Germinal center (tissue), 1 donor: ENCODE measurements at places on chromosomes 1 and 21.

GRCh38 chr1:169468982-169469381 is 16.8 kb downstream of the SLC19A2 start:
- DNase-seq, result no peak

DNA sequence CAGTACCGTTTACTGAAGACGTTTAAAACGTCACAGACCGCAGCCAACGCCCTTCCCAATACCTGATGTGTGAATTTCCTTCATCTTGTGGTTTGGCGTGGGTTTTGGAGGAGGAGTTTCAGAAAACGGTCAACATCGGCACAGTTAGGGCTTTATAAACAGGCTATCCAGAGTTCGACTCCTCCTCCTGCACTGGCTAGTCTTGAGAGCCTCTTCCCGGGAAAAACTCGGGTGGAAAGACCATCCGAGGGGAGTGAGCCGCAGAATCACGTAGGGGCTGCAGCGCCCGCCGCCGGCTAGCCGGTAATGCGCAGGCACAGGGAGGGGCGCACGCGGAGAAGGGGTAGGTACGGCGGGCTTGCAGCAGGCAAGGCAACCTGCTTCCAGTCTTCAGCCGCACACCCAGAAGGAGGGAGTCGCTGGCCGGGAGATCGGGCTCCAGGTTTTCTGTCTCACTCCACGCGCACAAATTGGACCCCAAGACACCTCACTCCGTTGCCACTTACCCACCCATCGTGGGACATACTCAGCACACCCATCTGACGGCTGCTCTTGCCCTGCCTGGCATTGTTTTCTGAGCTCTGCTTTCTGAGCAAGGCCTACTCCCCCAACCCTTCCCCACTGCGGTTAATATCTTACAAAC is 25.4 kb downstream of the SLC19A2 start:
- DNase-seq, result no peak

GRCh38 chr21:43808367-43808766 is 19.0 kb downstream of the RRP1 start:
- DNase-seq, result no peak

DNA sequence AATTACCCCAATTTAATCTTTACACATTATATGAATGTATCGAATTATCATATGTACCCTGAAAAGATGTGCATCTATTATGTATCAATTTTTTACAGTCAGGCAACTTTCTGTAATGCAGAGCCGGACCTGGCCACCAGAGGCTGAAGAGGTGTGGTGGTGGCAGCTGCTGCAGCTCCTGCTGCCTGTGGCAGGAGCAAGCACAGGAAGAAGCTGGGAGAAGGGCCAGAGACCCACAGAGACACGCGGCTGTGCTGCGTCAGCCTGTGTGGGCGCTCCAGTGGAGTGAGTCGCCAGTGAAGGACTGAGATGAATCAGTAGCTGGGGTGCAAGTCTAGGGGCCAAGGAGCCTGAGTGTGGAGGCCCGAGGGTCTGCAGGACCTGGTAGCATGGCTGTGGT is 74.3 kb upstream of the COG2 start:
- no peak for DNase-seq

DNA sequence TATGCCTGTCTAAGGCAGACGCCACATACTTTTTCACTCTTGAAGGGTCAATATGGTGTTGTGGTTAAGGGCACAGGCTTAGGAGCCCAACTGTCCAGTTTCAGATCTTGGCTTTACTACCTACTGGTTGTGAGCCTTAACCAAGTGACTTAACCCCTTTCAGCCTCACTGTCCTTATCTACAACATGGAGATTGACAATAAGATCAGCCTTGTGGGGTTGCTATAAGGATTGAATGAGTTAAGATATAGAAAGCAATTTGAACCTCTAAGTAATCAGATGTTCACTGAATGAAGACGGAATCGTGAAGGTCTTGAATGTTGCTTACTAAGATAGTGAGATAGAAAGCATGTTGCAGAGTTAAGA is 121.3 kb upstream of the JUN start:
- DNase-seq, result no peak

DNA sequence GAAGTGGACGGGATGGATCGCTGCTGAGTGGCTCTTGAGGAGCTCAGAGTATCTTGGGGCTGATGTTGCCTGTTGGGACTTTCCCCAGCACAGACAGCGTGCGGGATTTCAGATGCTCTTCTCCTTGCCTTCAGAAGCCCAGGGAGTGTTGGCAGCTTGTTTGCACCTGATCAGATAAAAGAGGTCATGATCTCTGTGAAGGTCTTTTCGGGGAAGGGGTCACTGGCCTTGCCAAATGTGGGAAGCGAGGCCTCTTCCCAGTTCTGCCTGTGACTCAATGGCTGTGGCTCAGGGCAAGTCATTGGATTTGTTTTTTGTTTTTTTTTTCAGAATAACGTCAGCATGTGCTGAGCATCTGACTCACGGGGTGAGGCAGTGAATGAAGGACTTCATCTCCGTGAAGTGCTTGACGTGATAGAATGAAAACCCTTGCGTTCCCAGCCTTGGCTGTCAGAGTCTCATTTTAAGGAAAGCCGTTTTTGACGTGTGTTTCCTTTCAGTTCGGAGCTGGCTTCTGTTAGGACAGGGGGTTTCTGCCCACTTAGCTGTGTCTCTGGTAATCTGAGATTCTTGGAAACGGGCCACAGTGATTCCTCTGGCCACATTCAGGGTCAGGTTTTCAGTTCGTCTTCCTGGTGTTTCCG is 46.7 kb downstream of the GALNT2 start:
- DNase-seq, result no peak

GRCh38 chr1:43345120-43345519 is 7.5 kb downstream of the MPL start:
- no peak for DNase-seq

- no peak for DNase-seq
Observed at GRCh38 chr1:15952317-15953258, 23.3 kb downstream of the ZBTB17 start.

- no peak for DNase-seq
Observed at GRCh38 chr21:41302976-41303375, 13.6 kb upstream of the FAM3B start.

GRCh38 chr1:24635195-24635843 is 7.8 kb upstream of the SRRM1 start:
- peak; percentile 72 for DNase-seq

DNA sequence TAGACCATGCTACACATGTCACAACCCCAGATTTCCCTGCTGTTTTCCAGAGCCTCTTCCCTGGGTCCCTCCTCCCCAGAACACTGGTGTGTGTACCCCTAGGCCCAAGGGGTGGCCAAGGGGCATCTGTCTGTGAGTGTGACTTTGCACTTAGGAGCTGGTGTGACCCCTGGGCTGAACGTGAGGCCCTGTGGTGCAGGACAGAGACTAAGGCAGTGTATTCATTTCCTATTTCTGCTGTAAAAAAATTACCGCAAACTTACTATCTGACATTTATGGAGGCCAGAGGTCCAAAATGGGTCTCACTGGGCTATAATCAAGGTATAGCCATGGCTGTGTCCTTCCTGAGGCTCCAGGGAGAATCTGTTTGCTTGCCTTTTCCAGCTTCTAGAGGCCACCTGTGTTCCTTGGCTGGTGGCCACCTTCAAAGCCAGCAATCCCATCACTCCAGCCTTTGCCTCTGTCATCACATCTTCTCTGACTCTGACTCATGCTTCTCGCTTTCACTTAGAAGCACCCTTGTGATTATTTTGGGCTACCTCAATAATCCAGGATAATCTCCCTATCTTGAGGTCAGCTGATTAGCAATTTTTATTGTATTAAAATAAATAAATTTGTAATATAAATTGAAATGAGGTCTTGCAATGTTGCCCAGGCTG is 24.0 kb upstream of the ELOA start:
- DNase-seq, result no peak

- DNase-seq, result no peak
Observed at GRCh38 chr1:229328598-229329362, 14.1 kb downstream of the CCSAP start.

- no peak for DNase-seq
Observed at GRCh38 chr21:43956019-43956669, 56.0 kb upstream of the TRAPPC10 start.

GRCh38 chr1:53237638-53238037 is 680 bp downstream of the MAGOH start:
- DNase-seq, result no peak

- DNase-seq, result no peak
Observed at GRCh38 chr1:201357211-201357610, 20.3 kb downstream of the TNNT2 start.

DNA sequence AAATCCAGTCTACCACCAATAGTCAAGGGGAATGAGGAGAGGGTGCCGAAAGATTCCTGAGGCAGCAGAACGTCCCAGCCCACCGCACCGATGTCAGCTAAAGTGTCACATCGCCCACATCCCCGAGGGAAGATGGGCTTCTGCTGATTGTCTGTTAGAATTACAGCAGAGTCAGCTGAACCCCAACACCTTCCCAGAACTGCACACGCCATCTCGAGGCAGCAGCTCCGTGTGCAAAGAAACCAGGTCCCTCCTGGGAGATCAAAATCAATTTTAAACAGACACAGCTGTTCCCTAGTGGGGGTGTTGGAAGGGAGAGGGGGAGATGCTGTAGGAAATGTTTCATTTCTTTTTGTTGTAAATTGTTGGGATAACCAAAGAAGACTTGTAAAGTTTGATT is 12.8 kb upstream of the KAZN start:
- DNase-seq, result no peak

DNA sequence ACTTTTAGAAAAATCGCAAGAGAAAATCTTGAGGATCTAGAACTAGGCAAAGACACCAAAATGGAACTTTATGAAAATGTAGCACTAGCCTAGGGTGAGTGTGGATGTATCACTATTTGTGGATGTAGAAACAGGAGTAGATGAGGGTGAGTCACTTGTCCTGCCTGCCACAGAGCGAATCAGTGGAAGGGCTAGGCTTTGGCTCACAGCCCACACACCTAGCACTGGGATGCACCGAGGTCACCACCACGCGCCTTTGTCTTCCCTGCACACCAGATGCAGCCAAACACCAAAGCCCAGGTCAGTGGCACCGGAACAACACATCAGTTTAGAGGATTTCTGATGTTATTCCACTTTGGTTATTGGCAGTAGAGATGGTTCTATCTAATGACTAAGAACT is 38.2 kb downstream of the PKNOX1 start:
- no peak for DNase-seq

DNA sequence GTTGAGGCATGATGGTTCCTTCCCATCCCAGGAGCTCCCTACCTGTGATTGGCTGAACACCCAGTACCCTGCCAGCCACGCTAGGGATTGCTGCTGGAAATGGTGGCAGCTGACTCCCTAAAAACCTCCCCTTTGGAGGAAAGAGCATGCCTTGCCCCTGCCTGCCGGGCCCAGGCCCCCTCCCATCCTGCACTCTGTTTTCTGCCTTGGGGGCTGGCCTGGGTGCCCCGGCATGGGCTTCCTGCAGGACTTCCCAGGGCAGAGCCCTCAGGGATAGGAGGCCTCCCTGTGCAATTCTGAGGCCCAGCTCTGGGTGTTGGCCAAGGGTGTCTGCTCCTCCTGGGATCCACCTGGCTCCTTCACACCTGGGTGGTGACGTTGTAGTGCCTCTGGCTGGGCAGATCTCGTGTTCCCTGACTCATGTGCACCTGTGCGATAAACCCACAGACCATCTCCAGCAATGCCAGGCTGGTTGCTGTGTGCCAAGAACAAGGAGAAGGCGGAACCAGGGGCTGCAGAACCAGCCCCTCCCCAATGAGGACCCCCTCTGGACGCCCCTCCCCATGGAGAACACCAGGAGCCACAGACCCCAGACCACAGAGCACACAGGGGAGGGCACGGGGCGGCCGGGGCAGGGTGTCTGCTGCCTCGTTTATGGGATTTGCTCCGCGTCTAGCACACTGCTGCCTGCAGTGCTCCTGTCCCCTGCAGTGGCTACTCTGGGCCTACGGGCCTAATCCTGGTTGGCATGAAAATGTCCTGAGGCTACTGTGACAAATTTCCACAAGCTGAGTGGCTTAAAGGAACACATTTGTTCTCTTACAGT is 13.6 kb downstream of the CSTB start:
- DNase-seq, result no peak

GRCh38 chr1:28577052-28577678 is 14.9 kb upstream of the RAB42 start:
- no peak for DNase-seq

DNA sequence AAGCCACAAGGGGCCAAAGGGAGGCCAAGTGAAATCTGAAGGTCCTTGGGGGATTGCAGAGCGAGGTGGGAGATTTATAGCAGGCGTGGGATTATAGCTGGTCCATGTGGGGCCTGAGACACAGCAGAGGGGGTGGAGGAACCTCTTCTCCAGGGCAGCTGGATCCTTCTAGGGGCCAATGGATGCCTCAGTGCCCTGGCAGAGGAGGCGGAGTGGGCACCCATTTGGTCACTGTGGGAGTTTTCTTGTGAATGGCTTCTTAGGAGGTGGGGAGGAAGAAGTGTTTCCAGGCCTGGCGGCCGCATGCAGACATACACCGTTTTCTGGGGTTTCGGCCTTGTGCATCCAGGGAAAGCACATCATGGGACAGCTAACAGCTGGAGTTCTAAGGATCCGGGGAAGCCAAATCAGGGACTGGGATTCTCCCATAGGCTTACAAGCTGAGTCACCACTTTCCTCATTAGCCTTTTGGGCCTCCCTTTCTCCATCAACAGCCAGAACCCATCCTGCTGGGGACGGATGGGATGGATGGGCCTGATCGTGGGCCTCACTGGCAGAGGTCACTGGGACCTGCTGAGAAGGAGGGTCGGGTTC is 76.5 kb downstream of the RHOU start:
- no peak for DNase-seq
